ENCODE measurements at places on chromosomes 11 and 22.

- H3K27ac ChIP-seq, result peak overlapping the region; percentile 74
- no peaks in the 10 kb centered on the region for H3K36me3 ChIP-seq
- DNase-seq, result no peak
- H3K4me3 ChIP-seq, result no peak overlapping the region
- H3K27me3 ChIP-seq, result no peaks in the 10 kb centered on the region
- H3K4me1 ChIP-seq, result peaks cover 6% of the 10 kb centered on the region
Observed at GRCh38 chr11:27464289-27464696, 8.3 kb downstream of the LGR4 start.

GRCh38 chr11:70067036-70067435, 11.1 kb upstream of the ANO1 start:
- no peak overlapping the region for H3K4me3 ChIP-seq
- DNase-seq, result no peak
- H3K36me3 ChIP-seq, result no peaks in the 10 kb centered on the region
- no peak overlapping the region for H3K27ac ChIP-seq

DNA sequence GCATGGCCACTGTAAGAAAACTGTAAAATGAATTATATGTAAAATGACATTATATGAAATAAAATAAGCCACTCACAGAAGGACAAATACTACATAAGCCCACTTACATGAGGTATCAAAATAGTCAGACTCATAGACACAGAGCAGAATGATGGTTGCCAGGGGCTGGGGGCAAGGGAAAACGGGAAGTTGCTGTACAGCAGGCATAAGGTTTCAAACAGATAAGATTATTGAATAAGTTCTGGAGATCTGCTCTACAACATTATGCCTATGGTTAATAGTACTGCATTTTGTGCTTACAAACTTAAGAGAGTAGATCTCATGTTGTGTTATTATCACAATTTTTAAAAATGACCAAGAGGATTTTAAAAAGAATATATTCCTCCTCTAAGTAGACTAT, 32.7 kb upstream of the HEPHL1 start:
- H3K27ac ChIP-seq, result no peak overlapping the region
- H3K4me1 ChIP-seq, result no peaks in the 10 kb centered on the region
- no peak for DNase-seq
- H3K36me3 ChIP-seq, result no peaks in the 10 kb centered on the region
- no peaks in the 10 kb centered on the region for H3K27me3 ChIP-seq

DNA sequence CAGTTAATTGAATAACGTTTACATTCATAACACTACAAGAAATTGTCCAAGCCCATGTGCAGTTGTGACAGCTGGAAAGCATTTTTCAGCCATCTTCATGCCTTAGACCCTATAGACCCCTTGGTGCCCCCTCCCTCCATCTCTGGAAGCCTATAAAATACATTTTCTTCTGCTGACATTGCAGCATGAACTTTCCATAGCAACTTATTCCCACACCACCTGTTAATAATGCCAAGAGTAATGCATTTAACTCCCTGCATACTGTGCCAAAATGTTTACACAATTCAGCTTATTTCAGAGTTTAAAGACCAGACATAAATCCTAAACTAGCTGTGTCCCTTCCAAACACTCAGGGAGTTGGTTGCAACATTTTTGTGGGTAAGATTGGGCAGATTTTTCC, 143.0 kb upstream of the ARHGAP20 start:
- H3K4me3 ChIP-seq, result no peak overlapping the region
- H3K4me1 ChIP-seq, result peaks cover 2% of the 10 kb centered on the region
- DNase-seq, result no peak

GRCh38 chr11:68457898-68458249, 2.7 kb upstream of the PPP6R3 start:
- H3K36me3 ChIP-seq, result no peaks in the 10 kb centered on the region
- H3K27me3 ChIP-seq, result no peaks in the 10 kb centered on the region
- no peak overlapping the region for H3K4me3 ChIP-seq
- DNase-seq, result peak; percentile 68
- H3K4me1 ChIP-seq, result no peaks in the 10 kb centered on the region

Measured in aorta (tissue), 5 donors.